Activated B cell treated with CpG ODN at 0.5 μM for 24 hours (primary cell): ENCODE measurements at places on chromosomes 5 and 9. TPM values are rescaled to one million over a fixed set of nuclear protein-coding genes. Genes with fewer than 3 reads are reported as not detected.

Gene ALDOB
- not detected in 2 replicates for total RNA-seq

Gene CMYA5
- 0.11 and 0.17 TPM in 2 replicates for total RNA-seq

Gene OR13C4
- total RNA-seq = not detected in 2 replicates

Gene IRX2
- not detected in 2 replicates for total RNA-seq

Gene LVRN
- total RNA-seq = not detected in 2 replicates

Gene EIF4EBP3
- total RNA-seq = 14.4 and 18.2 TPM in 2 replicates

Gene SH2D3C
- total RNA-seq = 49.2 and 51.8 TPM in 2 replicates

Gene F2RL2
- not detected in 2 replicates for total RNA-seq

Gene CATSPER3
- 0.95 and 0.98 TPM in 2 replicates for total RNA-seq

Gene BNIP1
- 17.9 and 20.2 TPM in 2 replicates for total RNA-seq

Gene POLE3
- total RNA-seq = 48.0 and 55.5 TPM in 2 replicates

Gene PKD2L2
- not detected in 2 replicates for total RNA-seq

Gene OSMR
- 0.04 TPM in 1 of 2 replicates, not detected in the other for total RNA-seq

Gene DAB2IP
- 0.75 and 0.78 TPM in 2 replicates for total RNA-seq

Gene C9
- not detected in 2 replicates for total RNA-seq

Gene CDH6
- not detected in 2 replicates for total RNA-seq
